ENCODE measurements at places on chromosomes 1 and 21.
A peak's percentile ranks its signal among the peaks of the same experiment; 100 is the strongest.

DNA sequence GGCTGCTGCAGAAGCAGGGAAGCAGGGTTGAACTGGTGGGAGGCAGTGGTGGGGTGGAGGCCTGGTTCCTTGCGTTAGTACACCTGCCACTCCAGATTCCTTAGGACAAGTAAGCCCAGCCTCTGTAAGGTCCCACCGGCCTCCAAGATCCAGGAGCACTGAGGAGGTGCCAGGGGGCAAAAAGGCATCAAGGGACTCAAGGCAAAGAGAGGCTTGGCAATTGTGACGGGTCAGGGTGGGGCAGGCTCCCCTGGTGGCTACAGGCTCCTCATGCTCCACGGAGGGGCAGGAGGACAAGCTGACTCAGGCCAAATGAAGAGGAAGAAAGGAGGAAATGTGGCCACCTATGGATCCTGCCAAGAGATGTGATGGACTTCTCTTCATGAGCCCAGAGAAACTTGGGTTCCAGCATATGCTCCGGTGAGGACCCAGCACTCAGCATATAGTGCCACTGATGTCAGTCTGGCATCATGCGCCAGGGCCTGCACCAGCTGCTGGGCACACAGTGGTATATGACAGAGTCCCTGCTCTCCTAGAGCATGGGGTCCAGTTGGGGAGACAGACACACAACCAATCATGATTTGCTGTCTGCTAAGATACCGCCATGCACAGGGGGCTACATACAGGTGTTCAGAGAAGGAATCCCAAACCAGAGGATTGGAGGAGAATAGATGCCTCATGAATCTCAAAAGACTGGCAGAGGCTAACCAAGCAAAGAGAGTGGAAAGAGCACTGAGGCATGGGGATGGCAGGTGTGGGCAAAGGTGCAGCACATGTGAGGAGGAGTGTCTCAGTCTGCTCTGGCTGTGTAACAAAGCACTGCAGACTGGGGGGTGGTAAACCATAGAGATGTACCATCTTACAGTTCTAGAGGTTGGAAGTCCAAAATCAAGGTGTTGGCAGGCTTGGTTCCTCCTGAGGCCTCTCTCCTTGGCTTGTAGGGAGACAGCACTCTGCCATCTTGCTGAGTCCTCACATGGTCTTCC is 249.7 kb downstream of the RHOU start:
- no peak for DNase-seq

DNA sequence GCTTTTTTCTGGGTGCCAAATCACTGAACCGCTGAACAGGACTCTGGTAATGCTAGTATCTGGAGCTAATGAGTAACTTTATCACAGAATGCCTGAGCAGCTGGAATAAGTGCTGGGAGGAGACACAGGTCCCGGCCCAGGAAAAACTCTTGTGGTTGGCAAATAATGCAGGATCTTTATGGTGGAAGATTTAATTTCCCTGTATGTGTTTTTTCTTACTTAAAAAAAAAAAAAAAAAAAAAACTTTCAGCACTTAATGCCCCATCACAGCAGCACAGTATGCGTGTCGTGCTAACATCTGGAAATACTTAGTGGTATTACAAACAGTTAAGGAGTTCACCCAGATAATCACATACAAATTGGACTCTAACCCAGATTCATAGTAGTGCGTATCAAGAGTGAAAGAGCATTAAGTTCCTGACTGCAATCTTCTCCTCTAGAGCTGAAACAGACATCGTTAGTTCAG is 220.7 kb downstream of the TOMM20 start:
- peak; percentile 92 for DNase-seq

GRCh38 chr1:116909512-116910378 is at the start of gene PTGFRN:
Gene PTGFRN (plus strand): TSS chr1:116909916. CDS start chr1:116910204, 288 bp downstream.
- DNase-seq = peak; percentile 24

DNA sequence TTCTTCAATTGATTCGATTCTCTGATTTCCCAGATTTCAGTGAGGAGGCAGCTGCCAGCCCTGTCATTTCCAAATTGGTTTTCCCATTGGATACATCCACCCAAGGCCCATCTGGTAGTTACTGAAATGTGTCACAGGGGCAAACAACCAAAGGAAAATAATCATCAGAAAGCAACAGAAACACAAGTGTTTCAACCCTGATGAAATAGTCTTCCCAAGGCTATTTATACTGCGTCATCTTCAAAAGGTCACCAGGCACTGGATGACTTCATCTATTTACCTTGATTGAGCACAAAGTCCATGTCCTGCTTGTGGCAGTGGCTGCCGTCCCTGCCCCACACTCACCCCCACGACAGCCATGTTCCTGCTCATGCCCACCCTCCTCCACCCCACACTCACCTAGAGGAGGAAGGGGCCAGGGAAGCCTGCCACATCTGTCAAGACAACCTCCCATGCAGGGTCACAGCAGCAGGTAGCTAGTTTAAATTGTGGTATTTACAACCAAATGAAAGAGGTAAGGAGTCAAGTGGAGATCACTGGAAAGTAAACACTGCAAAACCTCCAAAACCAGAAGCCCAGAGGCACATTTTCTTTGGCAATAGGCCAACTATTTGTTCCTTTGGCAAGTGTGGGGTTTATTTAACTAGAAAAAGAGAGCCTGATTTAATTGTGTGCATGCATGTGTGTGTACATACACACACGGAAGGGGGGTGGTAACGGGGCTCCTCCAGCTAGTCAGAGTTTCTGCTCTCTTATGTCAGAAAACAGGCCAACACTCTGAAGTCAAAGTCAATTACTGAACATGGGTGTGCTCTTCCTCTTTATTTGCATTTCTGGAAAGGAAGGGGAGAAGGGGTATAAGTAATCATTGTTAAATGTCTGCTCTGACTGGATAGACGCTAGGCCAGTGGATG is 49.5 kb upstream of the RAB4A start:
- DNase-seq = no peak

- DNase-seq = no peak
Observed at GRCh38 chr21:30717105-30717504, 1.5 kb downstream of the KRTAP21-3 start.

DNA sequence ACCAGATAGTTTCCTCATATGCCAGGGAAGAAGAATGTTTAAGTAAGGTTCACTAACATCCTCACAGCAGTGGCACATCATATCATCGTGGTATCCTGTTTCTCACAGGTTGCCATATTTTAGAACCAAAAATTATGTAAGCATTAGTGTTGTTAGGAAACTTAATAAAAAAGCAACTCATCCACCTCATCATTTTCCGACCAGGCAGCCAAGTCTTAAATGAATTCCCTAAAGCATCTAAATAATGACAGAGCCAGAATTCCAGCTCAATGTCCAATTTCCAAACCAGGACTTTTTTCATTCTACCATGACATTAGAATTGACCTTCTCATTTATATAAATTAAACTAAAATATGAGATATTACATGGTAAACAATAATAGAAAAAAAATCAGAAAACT is 272.7 kb downstream of the NTNG1 start:
- no peak for DNase-seq

DNA sequence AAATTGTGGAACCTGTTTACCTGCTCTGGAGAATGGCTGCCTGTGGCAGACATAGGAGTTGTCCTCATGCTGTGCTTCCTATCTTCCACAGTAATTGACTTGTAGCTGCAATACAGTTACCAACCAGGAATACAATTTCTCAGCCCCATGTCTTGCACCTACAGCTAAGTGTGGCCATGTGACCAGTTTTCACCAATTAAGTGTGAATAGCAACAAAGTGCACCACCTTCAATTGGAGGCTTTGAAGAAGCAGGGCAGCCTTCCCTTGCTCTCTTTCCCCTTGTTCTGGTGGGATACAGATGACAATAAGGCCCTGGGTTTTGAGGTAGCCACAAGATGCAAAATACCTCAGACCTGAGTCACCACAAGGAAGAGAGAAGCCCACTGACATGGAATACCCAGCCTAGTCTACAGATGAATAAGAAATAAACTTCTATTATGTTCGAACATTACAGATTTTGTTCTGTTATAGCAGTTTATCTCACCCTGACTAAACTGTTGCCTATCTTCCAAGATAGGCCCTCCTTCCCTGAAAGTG is 70.2 kb upstream of the S1PR1 start:
- DNase-seq = no peak

DNA sequence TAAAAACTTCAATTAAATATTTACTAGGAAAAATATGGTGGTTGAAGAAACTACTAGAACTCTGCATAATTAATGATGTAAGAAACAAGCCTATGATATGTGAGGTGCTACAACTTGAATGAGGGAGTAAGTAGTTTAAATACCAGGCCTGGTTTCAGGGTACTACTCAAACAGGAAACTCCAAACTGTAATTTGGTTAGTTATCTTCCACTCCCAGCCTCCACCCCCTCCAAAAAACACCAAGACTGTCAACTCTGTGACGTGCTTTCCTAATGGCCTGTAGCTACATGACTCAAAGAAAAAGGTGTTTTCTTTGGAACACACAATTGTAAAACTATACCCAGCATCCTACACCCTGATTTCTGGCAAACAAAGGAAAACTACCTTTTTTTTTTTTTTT is 55.9 kb upstream of the RCC1 start:
- no peak for DNase-seq

GRCh38 chr1:236530959-236531358 is 7.2 kb downstream of the LGALS8 start:
- no peak for DNase-seq

GRCh38 chr1:162003830-162004215 is 19.8 kb downstream of the OLFML2B start:
- DNase-seq = peak; percentile 60

DNA sequence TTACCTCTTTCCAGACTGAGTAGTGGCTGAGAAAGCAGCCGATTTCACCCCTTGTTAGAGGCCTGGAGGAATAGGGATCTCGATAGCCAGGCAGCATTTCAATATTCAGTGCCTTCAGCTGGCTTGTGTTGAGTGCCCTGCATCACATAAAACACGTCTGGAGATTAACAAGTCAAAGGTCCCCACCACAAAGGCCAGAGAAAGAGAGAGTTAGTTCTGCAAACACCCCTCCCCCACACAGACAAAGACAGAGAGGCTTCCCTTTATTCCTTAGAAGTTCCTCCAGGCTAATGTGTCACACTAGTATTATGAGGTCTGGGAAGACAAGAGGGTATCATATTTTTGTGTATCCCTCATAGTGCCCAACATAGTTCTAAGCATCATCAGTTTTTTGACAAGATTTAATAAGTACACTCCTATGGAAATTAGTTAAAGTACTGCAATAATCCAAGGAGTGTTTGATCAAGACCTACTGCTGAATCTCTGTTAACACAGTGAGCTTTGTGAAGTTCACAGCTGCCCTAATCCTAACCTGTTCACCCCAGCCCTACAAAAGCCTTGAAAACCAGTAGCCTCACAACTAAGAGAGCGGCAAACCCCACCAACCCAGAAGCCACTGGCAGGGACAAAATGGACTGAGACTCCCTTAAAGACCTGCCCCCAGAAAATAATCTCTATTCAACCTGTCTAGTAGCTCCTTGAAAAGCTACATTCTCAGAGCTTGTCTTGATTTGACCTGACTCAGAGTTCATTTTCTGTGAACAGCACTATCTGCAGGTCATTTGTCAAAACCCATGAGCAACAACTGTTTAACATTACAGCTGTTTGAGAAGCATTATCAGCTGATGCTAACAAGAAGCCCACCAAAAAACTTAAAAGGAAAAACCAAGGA is 91.9 kb downstream of the COLGALT2 start:
- DNase-seq = no peak

DNA sequence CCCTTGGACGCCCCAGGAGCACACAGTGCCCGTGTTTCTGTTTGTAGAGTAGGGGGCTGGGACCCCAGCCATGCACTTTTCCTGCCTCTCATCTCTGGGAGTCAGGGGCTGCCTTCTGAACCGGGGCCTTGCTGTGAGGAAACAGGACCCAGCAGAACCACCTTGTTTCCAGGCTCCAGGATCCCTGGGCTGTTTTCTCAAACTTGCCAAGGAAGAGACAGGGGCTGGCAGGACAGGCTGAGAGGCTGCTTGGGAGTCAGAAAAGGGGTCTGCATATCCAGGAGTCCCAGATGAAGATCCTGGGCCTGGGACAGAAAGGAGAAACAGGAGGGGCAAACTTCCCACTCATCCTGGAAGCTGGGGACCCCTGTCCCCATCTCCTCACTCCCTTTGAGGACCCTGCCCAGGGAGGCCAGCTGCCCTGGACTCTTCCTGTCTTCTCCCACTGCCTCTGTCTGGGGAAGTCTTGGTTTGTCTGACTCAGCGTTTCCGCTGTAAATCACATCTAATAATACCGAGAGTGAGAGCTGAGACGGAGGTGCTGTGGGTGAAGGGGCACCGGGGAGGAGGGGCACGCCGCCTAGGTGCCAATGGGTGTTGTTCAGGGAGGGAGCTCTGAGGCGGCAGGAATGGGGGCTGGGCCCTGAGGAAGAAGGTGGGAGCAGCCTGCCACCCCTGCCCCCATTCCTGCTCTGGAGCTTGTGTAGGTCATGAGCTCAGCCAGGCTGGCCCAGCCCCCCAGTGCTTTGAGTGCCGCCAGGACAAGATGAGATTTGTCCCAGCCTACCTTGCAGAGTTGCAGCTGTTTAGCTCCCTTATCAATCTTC is 16.7 kb downstream of the POU3F1 start:
- DNase-seq = no peak

DNA sequence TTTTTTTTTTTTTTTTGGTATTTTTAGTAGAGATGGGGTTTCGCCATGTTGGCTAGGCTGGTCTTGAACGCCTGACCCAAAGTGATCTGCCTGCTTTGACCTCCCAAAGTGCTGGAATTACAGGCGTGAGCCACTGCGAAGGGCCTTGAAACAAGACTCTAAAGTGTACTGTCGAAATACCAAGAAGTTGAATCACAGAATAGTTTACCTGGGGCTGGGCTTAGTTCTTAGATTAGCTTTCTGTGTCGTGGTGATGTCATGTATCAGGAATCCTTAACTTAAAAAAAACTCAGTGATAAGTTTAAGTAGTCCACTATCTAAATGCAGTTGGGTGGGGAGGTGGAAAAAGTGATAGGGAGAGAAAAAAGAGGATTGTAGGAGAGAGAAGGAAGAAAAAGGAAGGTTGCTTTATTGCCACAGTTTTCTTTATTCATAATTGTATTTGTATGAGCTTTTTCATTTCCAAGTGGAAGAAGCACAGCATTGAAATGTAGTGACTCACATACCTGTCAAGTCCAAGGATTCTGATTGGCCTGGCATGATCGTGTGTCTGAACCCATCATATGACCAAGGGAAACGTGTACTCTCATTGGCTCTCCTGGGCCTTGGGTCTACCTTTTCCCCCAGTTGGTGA is 13.4 kb downstream of the ITSN1 start:
- DNase-seq = peak; percentile 34

GRCh38 chr1:232904566-232904965 is 45.8 kb upstream of the NTPCR start:
- DNase-seq = no peak

DNA sequence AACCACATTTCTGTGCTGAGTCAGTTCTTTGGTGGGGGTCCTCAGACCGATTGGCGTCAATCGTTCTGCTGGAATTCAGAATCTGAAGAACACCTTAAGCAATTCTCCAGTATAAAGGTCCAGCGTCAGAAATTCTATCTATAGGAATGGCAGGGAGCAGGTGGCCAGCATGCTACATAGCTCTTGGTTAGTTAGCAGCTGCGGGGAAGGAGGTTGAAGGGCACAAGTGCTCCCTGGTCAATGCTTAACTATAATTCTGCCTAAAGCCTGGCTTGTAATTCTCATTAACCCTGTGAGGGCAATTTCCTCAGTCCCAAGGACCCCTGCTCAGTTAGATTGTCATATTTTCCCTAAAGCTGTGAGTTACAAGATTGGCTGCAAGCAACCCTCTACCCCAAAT is 54.3 kb upstream of the GALNT2 start:
- no peak for DNase-seq

Data from AG09319 (cell line).